ENCODE measurements at places on chromosomes 2 and 18.
A peak's percentile ranks its signal among the peaks of the same experiment; 100 is the strongest.

GRCh38 chr2:133674433-133675331 lies 106.4 kb upstream of the NCKAP5 start:
- DNase-seq = no peak

DNA sequence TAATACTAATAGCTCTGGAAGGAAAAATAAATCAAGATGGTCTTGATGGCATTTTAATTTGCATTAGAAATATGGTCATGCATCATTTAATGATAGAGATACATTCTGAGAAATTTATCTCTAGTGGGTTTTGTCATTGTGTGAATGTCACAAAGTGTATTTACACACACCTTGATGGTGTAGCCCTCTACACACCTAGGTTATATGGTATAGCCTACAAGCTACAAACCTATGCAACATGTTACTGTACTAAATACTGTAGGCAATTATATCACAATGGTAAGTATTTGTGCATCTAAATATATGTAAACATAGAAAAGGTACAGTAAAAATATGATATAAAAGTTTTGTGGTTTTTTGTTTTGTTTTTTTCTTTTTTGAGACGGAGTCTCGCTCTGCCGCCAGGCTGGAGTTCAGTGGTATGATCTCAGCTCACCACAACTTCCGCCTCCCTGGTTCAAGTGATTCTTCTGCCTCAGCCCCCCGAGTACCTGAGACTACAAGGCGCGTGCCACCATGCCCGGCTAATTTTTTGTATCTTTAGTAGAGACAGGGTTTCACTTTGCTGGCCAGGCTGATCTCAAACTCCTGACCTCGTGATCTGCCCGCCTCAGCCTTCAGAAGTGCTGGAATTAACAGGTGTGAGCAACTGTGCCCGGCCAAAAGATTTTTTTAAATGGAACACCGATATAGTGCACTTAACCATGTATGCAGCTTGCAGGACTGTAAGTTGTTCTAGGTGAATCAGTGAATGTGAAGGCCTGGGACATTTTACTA lies 83.7 kb upstream of the UBXN4 start:
- peak; percentile 47 for DNase-seq

- no peak for DNase-seq
Measured at GRCh38 chr2:65215946-65216345, 11.7 kb upstream of the ACTR2 start.

- no peak for DNase-seq
Measured at GRCh38 chr2:70041663-70042062, 45.6 kb upstream of the PCBP1 start.

DNA sequence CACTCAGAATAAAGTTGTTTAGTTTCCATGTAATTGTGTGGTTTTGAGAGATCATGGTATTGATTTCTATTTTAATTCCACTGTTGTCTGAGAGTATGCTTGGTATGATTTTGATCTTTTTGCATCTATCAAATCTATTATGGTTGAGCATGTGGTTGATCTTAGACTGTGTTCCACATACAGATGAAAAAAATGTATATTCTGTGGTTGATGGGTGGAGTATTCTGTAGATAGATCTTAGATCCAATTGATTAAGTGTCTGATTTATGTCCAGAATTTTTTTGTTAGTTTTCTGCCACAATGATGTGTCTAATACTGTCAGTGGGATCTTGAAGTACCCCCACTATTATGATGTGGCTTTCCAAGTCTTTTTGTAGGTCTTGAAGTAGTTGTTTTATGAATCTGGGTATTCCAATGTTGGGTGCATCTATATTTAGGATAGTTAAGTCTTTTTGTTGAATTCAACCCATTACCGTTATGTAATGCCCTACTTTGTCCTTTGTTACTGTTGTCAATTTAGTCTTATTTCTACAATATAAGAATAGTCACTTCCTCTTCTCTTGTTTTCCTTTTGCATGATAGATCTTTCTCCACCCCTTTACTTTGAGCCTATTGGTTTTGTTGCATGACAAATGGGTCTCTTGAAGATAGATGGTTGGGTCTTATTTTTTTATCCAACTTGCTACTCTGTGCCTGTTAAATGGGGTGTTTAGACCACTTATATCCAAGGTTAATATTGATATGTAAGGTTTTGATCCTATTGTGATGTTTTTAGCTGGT lies 101.8 kb downstream of the TRABD2A start:
- DNase-seq = no peak

DNA sequence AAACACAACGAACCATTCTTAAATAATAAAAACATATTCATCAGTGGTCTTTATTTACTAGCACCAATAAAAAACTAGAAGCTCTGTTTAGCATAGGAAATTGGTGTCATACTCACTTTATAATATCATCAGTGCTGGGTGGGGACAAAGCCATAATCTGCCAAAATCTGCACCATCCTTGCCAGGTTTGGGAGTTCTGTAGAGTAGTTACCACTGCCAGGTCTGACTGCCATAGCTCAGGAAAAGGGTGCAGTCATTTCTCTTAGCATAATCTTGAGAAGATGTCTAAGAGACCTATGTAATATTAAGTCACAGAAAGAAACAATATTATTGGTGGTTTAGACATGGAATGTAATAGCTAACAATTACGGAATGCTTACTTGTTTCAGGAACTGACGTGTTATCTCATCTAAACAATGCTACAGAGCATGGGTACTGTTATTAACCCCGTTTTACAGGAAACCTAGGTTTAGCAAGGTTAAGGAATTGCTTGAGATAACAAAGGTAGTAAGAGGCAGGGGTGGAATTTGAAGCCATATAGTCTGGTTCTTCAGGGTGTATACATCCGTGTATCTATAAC lies 1.6 kb upstream of the MARCHF7 start:
- DNase-seq = no peak

GRCh38 chr2:112181571-112182290 lies 43.5 kb downstream of the FBLN7 start:
- DNase-seq = peak; percentile 78

GRCh38 chr2:195675783-195676427 lies 18.9 kb downstream of the SLC39A10 start:
- no peak for DNase-seq

DNA sequence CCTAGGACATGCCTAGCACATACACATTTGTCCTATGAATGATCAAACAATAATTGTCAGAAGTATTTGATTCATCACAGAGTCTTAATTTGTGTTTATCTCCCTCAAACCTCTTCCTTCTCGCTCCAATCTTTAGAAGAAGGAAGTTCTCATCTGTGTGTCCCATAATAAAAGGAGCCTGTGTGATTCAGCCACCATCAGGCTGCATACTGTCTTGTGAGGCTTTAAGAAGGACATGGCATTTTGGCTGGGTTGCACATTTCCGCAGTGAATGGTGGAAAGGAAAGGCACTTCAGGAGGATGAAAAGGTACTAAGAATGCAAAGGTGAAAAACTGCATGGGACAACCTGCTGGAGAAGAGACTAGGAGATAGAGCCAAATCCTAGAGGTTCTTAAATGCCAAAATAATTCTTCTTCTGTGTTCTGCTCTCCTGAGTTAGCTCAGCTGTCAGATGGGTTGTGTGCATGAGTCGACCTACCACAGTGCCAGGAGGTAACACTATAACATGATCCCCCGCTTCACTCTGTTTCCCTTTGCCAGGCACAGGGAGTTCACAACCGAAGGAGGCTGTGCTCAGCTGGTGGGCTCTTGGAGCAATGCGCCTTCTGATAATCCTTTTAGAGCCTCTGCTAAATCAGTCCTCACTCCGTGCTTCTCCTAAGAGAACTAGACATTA lies 120.1 kb downstream of the IRS1 start:
- DNase-seq = no peak

DNA sequence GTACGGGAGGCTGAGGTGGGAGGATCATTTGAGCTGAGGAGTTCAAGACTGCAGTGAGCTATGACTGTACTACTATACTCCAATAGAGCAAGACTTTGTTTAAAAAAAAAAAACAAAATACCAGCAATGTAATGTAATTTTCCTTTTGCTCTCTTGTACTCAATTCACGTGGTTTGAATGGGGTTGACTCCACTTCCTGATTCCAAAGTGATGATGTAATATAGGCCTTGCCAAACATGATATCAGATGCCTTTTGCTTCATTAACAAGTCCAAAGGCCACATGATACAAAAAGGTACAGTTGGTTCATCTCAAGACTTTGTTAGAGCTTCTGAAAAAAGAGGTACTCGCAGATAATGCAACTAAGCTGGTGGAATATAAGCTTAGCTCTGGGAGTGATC lies 321.8 kb downstream of the ZEB2 start:
- no peak for DNase-seq

DNA sequence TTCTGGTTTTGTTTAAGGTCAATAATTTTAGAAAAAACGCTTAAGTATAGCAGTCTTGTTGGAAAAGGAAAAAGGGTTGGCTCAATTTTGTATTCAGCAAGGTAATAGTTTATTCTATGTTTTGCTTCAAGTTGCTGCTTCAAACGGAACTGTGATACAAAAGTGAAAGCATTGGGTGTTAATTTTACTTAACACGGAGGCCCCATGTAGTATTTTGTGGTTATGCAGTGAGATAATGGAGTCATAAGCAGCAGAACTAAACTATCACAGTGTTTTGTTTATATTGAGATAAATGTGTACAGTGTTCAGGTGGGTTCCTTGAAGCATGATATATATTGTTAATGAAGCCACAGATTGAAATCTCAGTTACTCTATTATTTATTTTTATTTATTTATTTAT lies 67.0 kb upstream of the LYPD6B start:
- DNase-seq = no peak

DNA sequence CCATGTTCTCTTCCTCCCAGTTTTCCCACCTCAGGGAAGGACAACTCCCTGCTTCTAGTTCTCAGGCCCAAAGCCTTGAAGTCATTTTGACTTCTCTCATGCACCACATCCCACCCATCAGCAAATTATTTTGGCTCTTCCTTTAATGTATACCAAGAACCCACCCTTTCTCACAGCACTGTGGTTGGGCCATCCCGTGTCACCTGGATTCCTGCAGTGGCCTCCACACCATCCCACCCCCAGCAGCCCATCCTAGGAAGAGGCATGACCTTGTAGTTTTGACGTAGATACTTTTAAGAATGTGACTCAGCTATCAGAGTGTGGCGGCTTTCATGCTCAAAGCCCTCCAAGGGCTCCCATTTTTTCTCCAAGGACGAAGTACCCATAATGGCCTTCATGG lies 25.6 kb upstream of the CCDC68 start:
- no peak for DNase-seq

GRCh38 chr2:202339071-202339870 lies 36.9 kb upstream of the BMPR2 start:
- DNase-seq = no peak

DNA sequence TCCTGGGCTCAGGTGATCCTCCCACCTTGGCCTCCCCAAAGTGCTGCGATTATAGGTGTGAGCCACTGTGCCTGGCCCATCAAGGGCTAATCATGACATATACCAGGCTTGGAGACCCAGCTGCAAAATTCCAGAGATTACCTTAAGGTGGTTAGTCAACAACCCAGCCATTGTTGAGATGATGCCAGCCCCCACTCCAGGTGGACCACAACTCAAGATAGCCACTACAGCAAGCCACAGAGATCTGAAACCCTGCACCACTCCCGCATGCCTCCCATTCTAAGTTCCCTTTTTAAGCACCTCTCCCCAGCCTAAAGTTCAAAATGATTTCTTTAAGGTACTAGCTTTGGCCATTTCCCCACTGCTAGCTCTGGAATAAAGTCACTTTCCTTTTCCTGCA lies 4.6 kb upstream of the CLK1 start:
- DNase-seq = no peak

DNA sequence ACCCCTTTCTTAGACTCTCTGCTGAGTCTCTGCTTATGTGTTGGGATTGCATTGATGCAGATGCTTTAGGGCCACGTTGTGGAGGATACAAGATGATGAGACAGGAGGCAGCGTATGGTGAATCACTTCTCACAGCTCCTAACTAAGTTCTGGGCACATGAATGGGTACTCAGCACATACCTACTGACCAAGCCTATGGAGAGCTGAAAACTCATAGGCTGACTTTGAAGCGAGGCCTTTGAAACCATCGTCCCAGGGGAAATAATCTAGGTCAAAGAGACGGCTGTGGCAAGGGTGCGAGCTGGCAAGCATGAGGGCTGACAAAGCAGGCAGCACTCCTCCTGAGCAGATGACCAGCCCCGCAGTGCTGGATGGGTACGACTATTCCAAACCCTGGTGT lies 180.2 kb upstream of the TNP1 start:
- DNase-seq = no peak

DNA sequence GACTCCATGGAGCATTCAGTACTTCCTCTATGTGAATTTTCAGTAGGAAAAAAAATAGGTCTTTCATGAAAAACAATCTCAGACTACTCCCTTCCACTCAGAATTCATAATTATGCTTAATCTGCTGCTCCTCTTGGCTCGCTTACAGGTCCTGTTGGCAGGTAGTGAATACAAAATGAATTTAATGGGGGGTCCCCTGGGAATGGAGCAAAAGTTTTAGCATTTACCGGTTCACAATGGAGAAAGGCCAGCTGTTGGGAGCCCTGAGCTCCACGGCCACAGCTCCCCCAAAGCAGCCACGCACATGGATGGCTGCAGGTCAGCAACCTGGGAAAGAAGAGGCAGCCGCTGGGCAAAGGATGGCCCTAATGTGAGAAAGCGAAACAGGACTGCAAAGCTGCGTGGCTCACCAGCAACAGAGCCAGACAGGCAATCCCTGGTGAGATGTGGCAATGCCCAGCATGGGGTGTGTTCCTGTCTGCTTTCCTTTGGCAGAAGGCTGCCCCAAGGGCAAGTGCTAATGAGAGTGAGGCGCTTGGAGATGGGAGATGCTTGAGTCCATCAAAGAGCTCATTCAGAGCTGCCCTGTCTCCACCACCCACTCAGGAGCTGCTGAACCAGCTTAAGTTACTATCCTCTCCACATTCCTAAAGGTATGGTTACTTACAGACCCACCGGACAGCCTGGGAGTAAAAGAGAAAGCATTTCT lies 447.4 kb downstream of the EPHA4 start:
- no peak for DNase-seq

DNA sequence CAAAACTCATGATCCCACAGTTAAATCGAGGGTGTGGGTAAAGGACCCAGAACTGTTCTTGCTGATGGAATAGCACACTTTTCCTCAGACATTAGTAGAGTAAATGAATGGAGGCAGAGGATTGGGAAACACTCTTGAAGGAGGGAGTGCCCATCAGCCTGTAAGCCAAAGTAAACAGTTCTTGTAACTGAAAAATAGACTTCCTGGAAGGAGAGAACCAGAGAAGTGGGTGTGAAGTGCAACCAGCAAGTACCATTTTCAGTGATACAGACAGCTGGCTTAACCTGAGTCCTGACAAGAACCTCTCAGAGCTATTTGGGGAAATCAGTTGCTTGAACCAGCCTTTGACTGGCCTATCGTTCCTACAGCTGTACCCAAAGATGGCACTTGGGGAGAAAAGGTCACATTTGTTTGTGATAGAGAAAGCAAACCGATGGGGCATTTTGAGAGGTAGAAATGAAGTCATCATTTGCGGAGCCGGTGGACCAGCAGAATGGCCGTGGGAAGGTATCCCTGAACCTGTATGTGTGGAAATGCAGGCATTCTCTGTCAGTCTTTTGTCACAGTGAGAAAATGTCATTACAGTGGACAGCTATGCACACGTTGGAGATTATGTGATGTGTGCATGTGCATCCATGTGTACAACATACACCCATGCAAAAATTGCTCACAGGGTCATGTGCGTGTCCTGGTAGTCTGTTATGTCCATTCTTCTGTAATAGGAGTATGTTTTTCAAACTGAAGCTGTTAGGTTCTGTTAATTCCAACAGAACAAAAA lies 17.8 kb downstream of the CRIM1 start:
- DNase-seq = no peak

All from CD4-positive, alpha-beta memory T cell (primary cell).